ENCODE measurements at places on chromosomes 13 and 19. TPM values are rescaled to one million over a fixed set of nuclear protein-coding genes. Genes with fewer than 3 reads are reported as not detected.

DNA sequence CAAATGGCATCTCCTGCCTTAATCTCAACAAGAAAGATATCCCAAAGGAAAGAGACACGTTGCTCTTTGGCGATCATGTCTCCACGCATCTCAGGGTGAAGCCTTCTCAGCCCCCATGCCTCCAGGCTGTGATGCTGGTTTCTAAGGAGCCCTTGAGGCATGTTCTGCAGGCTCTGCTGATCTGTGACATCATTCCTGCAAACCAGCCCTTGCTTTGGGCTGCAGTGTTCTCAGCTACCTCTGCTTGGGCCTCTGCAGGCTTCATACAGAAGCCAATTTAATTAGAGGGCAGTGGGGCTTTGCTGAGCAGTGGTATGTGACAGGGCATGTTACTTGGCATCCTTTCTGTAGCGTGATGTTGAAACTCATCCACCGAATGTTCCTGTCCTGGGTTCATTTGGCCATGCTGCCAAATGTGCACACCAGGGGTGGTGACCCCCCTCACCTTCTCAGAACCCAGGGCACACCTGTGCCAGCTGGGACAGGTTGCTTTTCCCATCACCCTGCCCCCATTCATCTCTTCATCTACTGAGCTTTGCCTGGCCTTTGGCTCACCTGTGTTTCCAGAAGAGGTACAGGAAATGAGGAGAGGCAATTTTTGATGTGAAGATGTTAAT is 230.9 kb downstream of the TEX29 start:
- H3K27me3 ChIP-seq, result peaks cover 44% of the 10 kb centered on the region
- H3K4me3 ChIP-seq, result no peak overlapping the region
- H3K4me1 ChIP-seq, result no peaks in the 10 kb centered on the region
- no peaks in the 10 kb centered on the region for H3K36me3 ChIP-seq

DNA sequence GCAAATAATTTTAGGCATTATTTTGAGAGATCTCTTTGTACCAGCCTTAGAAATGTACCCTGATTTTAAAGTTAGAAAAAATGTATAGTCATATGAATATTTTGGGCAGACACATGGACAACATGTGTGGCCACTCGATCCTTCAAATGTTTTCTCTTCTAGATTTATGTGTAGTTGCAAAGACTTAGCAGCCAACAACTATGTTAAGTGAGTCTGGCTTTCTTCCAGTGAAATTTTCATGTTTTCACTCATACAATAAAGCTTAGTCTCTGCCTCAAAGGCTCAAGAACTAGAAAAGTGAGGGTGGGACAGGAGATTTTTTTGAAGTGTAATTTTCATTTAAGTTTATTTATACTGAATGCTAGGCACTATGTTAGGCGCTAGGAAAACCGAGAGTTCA is 207.7 kb upstream of the DACH1 start:
- H3K4me1 ChIP-seq, result peaks cover 22% of the 10 kb centered on the region
- H3K4me3 ChIP-seq, result no peak overlapping the region
- H3K27me3 ChIP-seq, result peaks cover 2% of the 10 kb centered on the region
- peak overlapping the region; percentile 57 for H3K27ac ChIP-seq
- no peaks in the 10 kb centered on the region for H3K36me3 ChIP-seq
- no peak for DNase-seq

- no peaks in the 10 kb centered on the region for H3K27me3 ChIP-seq
- H3K36me3 ChIP-seq, result peaks cover 6% of the 10 kb centered on the region
- DNase-seq, result no peak
- H3K4me3 ChIP-seq, result no peak overlapping the region
Observed at GRCh38 chr19:6292006-6292405, 12.2 kb upstream of the MLLT1 start.

DNA sequence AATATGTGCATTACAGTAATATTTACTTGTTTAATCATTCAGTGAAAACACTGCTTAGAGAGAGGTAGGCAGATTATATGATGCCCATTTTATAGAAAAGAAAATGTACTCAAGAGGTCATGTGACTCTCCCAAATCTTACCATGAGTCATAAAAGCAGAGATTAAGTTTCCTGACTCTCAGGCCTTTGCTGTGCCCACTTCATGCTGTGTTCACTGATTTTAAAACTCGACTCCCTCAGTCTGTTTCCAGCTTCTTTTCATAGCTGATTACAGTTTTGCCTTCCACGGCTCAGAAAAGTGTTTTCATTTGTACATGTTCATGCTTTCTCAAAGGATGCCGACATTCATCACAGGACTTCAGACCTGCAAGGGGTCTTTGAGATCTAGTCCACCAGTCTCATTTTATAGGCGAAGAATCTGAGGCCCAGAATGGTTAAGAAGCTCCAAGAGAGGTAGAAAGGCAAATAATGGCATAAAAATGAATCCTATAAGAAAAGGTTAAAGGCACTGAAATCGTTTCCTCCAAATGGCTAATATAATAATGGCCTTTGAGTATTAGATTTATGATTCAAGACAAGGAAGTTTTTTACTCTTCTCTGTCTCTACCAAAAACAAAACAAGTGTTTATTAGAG is 9.0 kb upstream of the IPO5 start:
- no peaks in the 10 kb centered on the region for H3K4me1 ChIP-seq
- H3K27me3 ChIP-seq, result no peaks in the 10 kb centered on the region
- no peak for DNase-seq
- H3K27ac ChIP-seq, result no peak overlapping the region
- no peaks in the 10 kb centered on the region for H3K36me3 ChIP-seq
- H3K4me3 ChIP-seq, result no peak overlapping the region

- H3K36me3 ChIP-seq, result no peaks in the 10 kb centered on the region
- no peak for DNase-seq
- no peak overlapping the region for H3K27ac ChIP-seq
- no peaks in the 10 kb centered on the region for H3K27me3 ChIP-seq
- no peaks in the 10 kb centered on the region for H3K4me1 ChIP-seq
- H3K4me3 ChIP-seq, result no peak overlapping the region
Observed at GRCh38 chr13:30496147-30496546, 30.4 kb upstream of the HMGB1 start.

DNA sequence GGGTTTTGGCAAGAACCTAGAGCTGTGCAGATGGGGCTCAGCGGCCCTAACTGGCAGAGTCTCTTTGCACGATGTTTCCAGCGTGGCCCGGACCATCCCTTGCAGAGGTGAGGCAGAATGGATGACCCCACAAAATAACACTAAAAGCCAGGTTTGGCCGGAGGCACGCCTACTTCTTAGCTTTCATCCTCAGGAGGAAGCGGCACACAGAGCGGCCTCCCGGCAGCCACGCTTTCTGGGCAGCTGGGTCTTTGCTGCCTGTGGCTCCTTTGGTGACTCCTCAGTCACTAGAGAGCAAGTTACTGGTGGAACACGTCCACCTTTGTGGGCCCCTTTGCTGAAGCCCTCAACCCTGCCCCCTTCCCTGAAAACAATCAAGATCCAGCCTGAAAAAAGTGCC is 25.2 kb downstream of the TEX29 start:
- no peaks in the 10 kb centered on the region for H3K36me3 ChIP-seq
- no peak overlapping the region for H3K27ac ChIP-seq
- DNase-seq, result no peak
- no peak overlapping the region for H3K4me3 ChIP-seq
- peaks cover under 1% of the 10 kb centered on the region for H3K27me3 ChIP-seq
- H3K4me1 ChIP-seq, result no peaks in the 10 kb centered on the region

GRCh38 chr13:20369886-20370361 is 137.8 kb upstream of the GJB6 start:
- no peaks in the 10 kb centered on the region for H3K27me3 ChIP-seq
- H3K27ac ChIP-seq, result no peak overlapping the region
- DNase-seq, result no peak
- peaks cover 9% of the 10 kb centered on the region for H3K4me1 ChIP-seq

GRCh38 chr13:41465898-41466320 is 8.6 kb downstream of the RGCC start:
- DNase-seq, result no peak
- no peak overlapping the region for H3K27ac ChIP-seq
- H3K27me3 ChIP-seq, result peaks cover 15% of the 10 kb centered on the region
- peaks cover 11% of the 10 kb centered on the region for H3K4me1 ChIP-seq
- H3K4me3 ChIP-seq, result no peak overlapping the region
- no peaks in the 10 kb centered on the region for H3K36me3 ChIP-seq

DNA sequence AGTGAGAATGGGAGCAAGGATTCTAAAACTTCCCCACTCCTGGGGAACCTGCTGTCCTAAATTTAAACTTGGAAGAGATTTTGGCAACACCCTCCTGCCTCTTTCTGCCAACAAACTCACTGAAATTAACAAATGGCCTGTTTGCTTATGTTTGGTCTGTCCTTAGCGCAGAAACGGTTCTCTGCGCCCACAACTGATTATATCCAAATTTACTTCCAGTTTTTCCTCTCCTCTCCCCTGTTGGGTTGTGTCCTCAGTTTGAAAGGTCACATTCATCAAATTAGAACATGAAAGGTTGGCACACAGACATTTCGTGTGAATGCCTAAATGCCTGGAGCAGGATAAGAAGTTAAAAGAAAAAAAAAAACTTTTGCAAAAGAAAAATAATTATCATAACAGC is 56.4 kb upstream of the MRI1 start:
- peaks cover 5% of the 10 kb centered on the region for H3K27me3 ChIP-seq
- DNase-seq, result no peak
- H3K4me3 ChIP-seq, result no peak overlapping the region
- H3K27ac ChIP-seq, result no peak overlapping the region
- H3K36me3 ChIP-seq, result no peaks in the 10 kb centered on the region

- peak overlapping the region; percentile 100 for H3K27ac ChIP-seq
- H3K4me3 ChIP-seq, result peak overlapping the region; percentile 2
- no peak for DNase-seq
- H3K36me3 ChIP-seq, result peaks cover 23% of the 10 kb centered on the region
- H3K4me1 ChIP-seq, result peaks cover 64% of the 10 kb centered on the region
- H3K27me3 ChIP-seq, result no peaks in the 10 kb centered on the region
Observed at GRCh38 chr19:38682872-38683392, 35.5 kb downstream of the ACTN4 start.

- H3K27ac ChIP-seq, result no peak overlapping the region
- no peak for DNase-seq
- peaks cover 18% of the 10 kb centered on the region for H3K4me1 ChIP-seq
Observed at GRCh38 chr13:42959615-42960014, 32.4 kb downstream of the EPSTI1 start.

- H3K4me3 ChIP-seq, result no peak overlapping the region
- peaks cover 17% of the 10 kb centered on the region for H3K4me1 ChIP-seq
- H3K27ac ChIP-seq, result peak overlapping the region; percentile 21
- H3K27me3 ChIP-seq, result no peaks in the 10 kb centered on the region
- H3K36me3 ChIP-seq, result peaks cover 23% of the 10 kb centered on the region
Observed at GRCh38 chr19:38928391-38929001, 2.1 kb downstream of the SARS2 start.

DNA sequence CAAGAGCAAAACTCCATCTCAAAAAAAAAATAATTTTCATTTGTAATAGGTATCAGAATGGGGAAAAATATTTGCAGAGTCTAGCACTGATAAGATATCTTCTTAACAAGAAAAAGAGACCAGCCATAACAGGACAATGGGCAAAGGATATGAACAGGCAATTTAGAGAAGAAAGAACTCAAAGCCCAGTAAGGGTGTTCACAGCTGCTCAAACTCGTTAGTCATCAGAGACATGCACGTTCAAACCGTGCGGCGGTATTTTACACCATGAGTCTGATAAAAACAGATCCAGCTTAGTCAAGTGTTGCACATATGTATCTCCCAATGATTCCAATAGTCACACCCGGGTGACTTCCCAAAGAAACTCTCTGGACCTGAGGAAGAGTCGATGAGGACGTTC is 13.7 kb upstream of the NCCRP1 start:
- no peak overlapping the region for H3K4me3 ChIP-seq
- H3K4me1 ChIP-seq, result peaks cover 3% of the 10 kb centered on the region
- H3K27ac ChIP-seq, result peak overlapping the region; percentile 7
- peak; percentile 13 for DNase-seq
- H3K27me3 ChIP-seq, result no peaks in the 10 kb centered on the region

DNA sequence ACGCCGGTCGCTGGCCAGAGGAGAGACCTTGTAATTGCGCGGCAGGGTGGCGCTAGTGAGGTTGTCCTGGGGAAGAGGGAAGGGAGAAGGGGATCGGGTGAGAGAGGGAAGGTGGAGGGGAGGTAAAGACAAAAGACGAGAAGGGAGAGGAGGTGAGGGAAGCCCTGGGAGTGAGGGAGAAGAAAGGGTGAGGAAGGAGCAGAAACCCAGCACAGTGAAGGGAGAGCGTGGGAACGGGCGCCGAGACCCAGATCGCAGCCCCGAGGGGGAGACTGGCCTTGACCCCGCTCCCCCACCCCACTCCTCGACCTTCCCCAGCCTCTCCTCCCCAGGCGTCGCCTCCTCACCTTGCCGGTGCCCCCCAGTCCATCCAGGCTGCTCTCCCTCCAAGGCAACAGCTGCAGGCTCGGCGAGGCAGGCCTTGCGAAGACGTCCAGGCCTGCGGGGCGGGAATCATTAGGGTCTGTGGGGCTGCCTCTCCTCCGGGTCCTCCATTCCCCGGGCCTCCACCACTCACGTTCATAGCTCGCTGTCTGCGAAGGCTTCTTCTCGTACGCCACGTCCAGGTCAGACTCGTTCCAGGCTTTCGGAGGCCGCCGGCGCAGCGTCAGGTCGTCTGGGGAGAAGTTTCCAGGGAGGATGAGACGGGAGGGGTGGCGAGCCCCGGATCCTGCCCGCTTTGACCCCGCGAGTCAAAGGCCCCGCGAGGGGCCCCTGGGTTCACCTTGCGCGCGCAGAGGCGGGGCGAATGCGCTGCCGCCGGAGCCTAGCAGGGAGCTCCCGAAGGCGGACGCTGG is 8.8 kb downstream of the PPP1R13L start:
- no peak overlapping the region for H3K4me3 ChIP-seq
- peaks cover 4% of the 10 kb centered on the region for H3K36me3 ChIP-seq
- no peak overlapping the region for H3K27ac ChIP-seq

DNA sequence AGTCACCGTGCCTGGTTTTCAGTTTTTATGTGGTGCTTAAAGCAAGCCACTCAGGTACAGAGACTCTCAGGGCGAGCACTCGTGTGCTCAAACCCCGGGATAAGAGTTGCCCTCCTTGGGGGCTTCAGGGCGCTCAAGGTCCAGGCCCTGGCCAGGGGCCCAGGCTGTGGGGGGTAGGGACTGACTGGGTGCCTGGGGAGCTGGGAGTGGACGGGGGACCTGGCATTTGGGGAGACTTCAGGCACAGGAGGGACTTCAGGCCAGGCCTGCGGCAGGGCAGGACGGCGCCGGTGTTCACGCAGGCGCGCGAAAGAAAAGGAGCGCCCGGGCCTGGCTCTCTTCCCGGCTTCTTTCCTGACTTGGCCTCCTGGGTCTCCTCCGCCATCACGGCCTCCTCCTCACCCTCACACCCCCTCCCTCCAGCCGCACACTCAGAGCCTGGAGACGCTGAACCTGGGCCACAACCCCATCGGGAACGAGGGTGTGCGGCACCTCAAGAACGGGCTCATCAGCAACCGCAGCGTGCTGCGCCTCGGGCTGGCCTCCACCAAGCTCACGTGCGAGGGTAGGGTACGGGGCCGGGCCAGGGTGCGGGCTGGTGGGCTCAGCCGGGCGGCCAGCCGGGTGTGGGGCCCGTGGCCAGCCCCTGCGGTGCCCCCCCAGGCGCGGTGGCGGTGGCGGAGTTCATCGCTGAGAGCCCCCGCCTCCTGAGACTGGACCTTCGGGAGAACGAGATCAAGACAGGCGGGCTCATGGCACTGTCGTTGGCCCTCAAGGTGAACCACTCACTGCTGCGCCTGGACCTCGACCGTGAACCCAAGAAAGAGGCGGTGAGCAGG is 16.1 kb downstream of the NKPD1 start:
- DNase-seq, result no peak
- no peak overlapping the region for H3K27ac ChIP-seq

GRCh38 chr19:33347300-33347699 is 26.2 kb upstream of the CEBPG start:
- H3K27me3 ChIP-seq, result peaks cover 61% of the 10 kb centered on the region
- peaks cover 4% of the 10 kb centered on the region for H3K4me1 ChIP-seq
- no peak for DNase-seq
- H3K36me3 ChIP-seq, result no peaks in the 10 kb centered on the region
- no peak overlapping the region for H3K4me3 ChIP-seq

The LILRA1 gene
- not detected for total RNA-seq

The RASGRP4 gene
- 1.1 TPM for total RNA-seq

The PSG11 gene
- total RNA-seq, result not detected

The TEX29 gene
- 0.41 TPM for total RNA-seq

The OSCAR gene
- not detected for total RNA-seq

The RGS9BP gene
- 0.11 TPM for total RNA-seq

Measured in mesothelial cell of epicardium (in vitro differentiated cells).